NCI-H146 (cell line): ENCODE measurements at places on chromosomes 11 and 22.

DNA sequence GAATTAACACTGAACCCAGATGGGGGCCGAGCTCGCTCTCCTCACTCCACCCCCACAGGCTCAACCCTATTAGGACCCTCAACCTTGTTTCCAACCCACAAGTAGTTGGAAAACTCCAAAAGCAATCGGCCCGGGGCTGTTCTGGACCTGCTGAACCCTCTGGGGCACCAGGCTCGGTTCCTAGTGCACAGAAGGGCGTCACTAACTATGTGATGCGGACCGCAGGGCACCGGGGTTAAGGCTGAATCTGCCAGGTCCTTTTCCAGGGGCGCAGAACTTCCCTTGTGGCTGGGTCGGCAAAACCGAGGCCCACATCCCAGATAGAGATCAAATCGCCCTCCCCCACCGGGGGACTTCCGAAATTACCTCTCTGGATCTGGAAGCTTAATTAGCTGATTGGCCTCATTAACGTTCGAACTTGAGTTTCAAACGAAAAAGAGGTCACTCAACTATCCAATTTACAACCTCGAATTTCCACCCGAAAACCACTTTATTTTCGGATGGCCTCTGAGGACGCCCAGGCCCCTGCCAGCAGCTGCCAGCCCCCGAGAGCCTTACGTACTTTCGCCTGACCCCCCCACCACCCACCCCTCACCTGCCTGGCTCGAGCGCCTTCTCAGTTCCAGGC, 1.7 kb downstream of the SHANK2 start:
- DNase-seq: no peak

GRCh38 chr11:95575517-95575916, 214.1 kb downstream of the FAM76B start:
- DNase-seq: no peak

- no peak for DNase-seq
Measured at GRCh38 chr11:118139578-118139977, 13.0 kb downstream of the SCN4B start.

GRCh38 chr11:43988040-43988817, 45.8 kb downstream of the C11orf96 start:
- DNase-seq: no peak

DNA sequence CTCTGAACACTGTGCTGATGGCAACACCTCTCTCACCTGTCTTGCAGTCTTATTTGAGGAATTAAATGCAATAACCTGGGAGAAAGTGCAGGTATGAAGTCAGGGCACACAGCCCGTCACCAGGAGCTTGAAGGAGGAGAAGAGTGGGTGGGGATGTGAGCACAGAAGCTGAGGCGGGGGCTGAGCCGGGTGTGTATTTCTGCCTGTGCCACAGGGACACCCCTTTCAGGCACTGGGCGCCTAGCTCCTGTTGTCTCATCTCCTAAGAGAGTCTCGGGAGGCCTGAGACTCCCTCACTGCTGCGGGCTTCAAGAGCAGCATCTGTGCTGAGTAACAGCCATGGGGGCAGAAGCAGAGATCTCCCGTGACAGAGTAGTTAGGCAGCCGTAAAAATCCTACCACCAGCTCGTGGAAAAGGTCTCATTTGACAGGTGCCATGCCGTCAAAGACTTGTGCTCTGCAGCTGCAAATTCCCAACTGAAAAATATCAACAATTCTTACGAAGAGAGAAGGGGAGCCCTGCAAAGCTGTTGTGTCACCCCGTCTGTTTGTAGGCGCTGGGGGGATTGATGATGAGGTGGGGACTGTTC, 26.8 kb downstream of the PARVB start:
- DNase-seq: no peak

DNA sequence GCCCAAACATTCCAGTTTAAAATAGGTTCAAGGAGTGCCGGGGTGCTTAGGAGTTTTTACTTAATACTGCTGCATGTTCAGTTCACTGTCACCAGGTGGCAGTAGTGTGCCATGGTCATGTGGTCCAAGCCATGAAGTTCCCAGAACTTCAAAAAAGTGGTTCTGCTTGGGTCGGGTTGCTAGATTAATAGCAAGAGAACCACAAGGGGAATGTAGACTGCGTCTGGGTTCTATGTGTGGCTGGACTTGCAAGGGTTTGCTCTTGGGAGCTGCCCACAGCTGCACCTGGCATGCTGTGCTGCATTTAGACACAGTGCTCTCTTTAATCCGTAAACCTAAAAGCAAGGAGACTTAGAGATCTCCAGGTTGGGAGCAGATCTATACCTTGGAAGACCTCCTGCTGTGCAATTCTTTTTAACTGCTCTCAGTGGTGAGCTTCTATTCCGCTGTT, 6.5 kb upstream of the SPON1 start:
- peak; percentile 6 for DNase-seq

DNA sequence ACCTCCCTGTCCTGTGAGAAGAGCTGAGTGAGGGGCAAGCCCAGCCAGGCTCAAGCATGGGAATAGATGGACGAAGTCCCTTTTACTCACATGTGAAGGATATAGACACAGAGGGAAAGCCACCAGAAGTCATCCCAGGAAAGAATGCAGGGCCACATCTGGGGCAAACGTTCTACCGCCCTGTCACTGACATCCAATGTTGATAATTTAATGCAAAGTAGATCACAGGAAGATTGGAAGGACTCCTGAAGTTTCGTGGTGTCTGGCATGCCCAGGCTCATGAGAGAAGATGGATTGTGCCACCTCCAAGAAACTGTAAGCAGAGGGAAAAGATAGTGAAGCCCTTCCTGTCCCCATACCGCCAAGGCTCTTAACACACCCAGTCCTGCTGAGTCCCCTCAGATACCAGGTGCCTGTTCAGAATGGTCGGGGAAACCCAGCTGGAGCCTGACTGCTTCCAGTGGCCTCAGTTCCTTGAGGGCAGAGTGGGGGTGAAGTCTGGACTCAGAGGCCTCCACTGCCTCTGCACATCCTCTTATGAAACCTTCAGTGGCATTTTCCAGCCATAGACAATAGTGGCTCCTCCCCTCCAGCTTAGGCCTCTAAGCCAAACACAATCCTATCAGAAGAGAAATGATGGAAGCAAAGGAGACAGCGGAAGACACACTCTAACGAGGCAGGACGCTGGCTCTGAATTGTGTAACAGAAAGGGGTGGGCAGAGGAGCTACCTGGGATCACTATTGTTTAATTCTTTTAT, 7.5 kb upstream of the STK33 start:
- no peak for DNase-seq

GRCh38 chr11:77510851-77511250, 37.0 kb upstream of the PAK1 start:
- no peak for DNase-seq

- no peak for DNase-seq
Measured at GRCh38 chr22:45093609-45094008, 70.1 kb upstream of the NUP50 start.

GRCh38 chr11:60719391-60719790, 5.1 kb upstream of the MS4A18 start:
- no peak for DNase-seq

GRCh38 chr11:95086836-95087570, 2.6 kb upstream of the ENDOD1 start:
- no peak for DNase-seq

DNA sequence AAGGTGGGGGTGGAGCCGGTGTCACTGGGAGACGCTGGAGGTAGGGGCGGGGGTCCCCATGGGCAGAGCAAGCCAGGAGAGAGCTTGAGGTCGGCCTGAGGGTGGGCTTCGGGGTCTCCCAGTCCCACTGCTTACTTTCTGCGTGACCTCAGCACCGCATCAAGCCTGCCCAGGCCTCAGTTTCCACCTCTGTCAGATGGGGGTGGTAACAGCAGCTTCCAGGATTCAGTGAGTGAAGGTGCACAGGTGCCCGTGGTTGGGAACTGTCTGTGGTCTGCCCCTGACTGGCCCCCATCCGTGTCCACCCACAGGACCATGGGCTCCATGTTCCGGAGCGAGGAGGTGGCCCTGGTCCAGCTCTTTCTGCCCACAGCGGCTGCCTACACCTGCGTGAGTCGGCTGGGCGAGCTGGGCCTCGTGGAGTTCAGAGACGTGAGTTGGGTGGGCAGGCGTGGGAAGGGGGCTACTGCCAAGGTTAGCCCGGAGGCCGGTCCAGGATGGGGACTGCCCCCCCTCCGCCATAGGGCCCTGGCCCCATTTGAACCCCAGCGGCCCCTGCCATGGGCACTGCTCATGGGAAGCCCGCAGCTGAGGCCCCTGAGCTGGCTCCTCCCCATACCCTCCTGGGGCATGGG, 2.2 kb downstream of the TCIRG1 start:
- no peak for DNase-seq

DNA sequence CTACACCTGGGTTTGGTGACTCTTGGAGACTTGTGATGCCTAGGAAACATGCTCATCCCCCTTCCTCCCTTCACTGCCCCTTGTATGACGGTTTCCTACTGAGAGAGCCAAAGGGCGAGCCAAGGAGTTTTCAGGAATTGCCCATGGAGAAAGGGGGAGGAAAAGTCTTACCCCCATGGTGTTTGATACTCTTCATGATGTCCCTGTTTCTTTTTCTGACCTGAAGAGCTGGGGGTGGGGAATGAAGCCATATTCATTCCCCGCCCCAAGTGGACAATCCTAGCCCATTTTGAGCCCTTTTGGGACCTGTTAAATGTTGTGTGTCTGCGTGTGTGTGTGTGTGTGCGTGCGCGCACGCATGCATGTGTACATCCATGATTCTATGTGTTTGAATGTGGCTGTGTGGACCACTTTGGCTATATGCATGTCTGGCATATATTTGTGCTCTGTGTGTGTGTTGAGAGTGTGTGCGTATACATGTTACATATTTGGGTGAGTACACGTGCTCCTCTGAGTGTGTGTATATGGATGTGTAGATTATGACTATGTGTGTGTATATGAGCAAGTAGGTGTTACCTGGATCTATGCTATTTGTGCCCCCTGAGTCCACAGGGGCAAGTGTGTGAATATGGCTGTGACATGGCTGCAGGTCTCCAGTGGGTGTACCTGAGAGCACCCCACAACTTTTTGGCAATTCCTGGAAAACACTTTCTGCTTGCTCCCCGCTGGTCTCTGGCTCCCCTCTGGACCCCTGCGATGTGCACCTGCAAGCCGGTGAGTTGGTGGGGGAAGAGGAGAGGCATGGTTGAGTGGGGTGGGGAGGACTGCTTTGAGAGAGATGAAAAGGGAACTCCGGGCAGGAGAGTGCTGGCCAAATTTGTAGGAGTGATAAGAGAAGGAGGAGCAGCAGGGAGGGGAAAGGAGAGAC, 24.6 kb downstream of the OTOG start:
- DNase-seq: no peak

DNA sequence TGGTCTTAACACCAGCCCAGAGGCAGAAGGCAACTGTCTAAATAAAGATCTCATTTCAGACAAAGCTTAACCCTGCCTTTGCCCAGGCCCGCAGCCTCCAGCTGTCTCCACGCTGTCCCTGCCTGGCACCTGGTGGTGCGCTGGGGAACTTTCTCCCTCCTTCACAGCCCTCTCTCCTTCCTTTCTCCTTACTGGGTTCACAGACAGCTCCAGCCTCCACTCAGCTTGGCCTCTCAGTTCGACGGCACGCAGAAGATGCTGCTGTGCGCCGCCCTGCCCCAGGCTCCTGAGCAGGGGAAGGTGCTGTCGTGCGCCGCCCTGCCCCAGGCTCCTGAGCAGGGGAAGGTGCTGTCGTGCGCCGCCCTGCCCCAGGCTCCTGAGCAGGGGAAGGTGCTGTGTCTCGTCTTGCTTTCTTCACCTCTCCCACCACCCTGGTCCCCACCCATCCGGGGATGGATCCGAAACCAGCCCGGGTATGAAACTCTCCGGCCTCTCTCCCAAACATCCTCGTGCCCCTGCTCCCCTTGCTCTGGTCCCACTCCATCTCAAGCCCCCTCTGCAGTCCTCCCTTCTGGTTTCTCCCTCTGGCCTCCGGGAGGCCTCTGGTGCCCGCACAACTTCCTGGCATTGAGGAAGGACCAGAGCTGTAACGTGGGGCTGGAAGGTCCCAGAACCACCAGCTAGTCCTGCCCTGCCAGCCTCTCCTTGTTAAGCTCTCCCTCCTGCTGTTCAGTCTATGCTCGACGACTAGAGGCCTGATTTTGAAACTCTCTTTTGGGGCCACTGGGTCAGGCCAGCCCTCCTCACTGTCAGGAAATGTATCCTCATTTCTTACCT, 22.9 kb upstream of the JAM3 start:
- DNase-seq: peak; percentile 56
